ENCODE measurements at places on chromosomes 5 and 9.

DNA sequence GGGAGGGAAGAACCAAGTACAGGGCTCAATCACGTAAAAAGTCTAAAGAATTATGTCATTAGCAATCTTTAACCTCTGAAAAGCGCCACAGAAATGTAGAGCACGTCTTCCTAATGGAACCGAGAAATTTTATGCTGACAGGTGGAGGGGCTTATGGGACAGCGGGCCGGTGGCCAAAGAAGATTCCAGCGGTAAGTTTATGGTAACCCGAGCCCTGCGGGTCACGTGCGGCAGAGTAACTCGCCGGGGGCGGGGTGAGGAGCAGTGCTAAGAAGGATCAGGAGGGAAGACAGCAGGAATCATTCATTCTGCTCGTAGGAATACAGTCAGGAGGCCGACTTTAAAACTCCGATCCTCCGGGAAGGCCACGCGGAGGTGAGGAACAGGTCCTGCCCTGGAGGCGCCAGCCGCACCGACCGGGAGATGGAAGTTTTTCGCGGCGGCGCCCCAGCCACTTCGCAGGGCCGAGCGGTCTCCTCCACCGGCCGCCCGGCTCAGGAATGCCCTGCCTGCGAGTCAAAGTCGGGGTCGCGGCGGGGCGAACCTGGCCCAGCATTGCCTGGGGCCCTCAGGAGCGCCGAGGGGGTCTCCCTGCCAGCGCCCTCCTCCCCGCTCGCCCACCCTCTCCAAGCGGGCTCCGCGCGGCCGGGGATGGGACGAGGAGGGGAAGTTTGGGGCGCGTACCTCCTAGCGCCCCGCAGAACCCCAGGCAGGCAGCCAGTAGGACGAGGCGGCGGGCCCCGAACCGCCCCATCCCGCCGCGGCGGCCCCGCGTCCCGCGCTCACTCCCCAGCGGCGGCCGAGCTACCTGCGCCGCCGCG is 101.8 kb downstream of the ESM1 start:
- no peak for DNase-seq

GRCh38 chr5:140840978-140841962 is at the start of gene PCDHA8:
Gene PCDHA8 (plus strand): TSS chr5:140841187. CDS start chr5:140841322, 135 bp downstream.
- DNase-seq, result peak; percentile 46

DNA sequence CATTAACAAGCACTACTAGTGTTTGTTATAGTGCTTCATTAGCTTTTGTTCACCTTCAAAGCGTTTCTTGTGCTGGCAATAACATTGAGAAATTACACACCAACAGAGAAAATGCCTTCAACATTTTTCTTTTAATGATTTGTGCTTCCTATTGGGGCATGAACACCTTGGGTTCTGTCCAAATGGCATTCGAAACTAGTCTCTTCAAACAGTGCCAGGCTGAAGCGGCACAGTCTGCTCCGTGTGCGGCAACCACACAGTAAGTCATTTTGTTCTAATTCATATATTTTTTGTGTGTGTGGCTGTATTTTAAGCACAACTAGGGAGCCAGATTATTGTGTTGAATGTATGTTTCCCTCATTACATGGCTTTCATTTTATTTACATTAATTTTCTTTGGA is 414.7 kb upstream of the SGCD start:
- no peak for DNase-seq

DNA sequence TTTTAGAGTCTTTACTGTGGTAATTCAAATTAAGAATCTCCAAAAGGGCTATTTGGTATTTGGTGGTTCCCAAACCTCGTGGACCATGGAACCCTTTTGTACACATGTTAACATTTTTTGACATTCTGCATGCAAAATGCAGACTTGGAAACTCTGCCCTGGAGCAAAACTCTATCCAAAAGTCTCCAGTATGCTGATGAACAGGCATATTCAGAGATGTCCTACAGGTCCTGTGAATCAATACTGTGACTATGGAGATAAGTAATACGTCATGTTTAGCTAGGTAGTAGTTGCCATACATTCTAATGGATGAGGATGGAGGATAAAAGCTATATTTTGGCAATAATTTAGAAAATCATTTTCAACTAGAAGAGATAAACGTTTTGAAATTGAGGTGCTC is 218.1 kb downstream of the SMARCA2 start:
- DNase-seq, result no peak

- DNase-seq, result no peak
Observed at GRCh38 chr5:55427157-55427556, 107.6 kb downstream of the PLPP1 start.

DNA sequence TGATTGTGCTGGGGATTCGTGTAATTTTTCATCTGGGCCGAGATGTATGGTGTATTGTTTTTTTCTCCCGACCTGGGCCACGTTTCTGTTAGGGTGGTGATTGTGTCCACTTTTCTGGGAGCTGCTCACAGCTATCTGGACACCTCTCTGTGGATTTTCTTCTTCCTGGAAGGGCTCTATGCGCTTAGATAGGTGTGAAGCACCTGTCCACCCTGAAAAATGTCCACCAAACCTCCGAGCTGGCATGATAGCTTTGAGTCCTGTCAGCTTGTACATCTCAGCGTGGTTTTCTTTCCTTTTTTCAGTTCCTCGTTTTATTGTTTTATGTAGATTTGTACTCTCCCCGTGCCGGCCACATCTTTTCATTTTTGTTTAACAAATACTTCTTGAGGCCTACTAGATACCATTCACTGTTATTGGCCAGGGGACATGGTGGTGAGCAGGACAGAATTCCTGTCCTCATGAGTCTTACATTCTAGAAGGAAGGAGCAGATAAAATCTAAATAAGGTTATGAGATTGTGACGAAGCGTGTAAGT is 1.1 kb downstream of the UGCG start:
- DNase-seq, result no peak

- no peak for DNase-seq
Observed at GRCh38 chr5:35879649-35880048, 23.0 kb downstream of the IL7R start.

GRCh38 chr5:74889523-74890105 is 23.4 kb upstream of the FAM169A start:
- DNase-seq, result no peak

GRCh38 chr9:90975781-90976538 is 174.3 kb downstream of the SYK start:
- DNase-seq, result no peak

DNA sequence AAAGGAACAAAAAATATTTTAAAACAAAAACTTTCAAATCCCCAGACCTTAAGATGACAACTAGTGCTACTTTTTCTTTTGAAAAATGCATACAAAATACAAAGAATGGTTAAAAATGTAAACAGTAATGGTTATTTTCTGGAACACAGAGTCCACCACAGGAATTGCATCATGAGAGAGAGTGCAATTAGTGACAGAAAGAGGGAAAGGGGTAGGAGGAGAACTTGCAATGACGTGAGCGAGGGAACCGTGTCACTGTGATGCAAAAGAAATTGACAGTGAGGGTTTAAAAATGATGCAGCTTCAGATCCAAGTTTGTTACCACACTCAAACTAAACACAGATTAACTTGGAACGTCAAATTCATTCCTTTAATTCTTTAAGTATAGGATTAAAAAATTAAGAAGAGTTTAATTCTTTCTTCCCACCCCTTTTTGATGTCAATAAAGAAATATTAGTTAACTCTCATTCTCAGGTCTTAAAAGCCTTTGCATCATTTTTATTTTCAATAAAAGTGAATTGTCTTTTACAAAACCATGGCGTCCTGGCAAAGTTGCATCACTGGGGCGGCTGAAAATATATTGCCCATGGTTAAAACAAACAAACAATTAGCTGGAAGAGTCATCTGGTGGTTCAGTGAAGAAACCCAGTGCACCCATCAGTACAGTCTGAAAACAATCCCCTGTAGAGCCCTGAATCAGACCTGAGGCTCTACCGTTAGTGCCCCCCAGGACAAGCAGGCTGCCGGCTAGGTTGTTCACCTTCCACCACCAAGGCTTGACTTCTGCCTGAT is 39.5 kb downstream of the MACROH2A1 start:
- DNase-seq, result no peak

DNA sequence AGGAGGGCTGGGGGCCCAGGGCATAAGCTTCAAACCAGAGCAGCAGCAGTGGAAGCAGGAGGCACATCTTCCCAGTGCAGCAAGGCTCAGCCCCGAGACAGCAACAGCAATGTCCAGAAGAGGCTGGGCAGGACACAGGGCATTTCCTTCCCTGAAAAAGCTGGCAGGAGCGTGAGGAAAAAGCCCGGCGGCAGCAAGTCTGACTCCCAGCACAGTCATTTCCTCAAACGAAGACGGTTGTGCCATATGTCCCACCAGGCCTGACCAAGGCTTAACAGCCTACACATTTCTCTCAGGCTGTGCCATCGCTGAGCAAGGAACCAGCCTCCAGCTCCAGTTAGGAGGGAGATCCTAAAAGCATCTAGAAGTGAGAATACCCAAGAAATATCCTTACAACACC is 74.5 kb downstream of the APTX start:
- DNase-seq, result no peak

GRCh38 chr5:7779019-7780005 is 71.6 kb downstream of the CFAP90 start:
- DNase-seq, result no peak

DNA sequence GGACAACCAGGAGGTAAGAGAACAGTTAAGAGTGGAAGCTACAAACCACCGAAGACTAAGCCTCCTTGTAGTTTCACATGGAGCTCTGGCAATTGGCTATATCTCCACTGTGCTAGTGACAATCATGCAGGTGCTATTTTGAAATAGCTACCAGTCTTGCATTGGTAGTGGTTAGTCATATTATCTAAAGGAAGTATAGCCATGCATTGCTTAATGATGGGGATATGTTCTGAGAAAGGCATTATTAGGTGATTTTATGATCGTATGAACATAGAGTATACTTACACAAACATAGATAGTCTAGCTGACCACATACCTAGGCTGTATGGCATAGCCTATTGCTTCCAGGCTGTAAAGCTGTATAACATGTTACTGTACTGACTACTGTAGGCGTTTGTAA is 28.4 kb downstream of the HSDL2 start:
- DNase-seq, result no peak

DNA sequence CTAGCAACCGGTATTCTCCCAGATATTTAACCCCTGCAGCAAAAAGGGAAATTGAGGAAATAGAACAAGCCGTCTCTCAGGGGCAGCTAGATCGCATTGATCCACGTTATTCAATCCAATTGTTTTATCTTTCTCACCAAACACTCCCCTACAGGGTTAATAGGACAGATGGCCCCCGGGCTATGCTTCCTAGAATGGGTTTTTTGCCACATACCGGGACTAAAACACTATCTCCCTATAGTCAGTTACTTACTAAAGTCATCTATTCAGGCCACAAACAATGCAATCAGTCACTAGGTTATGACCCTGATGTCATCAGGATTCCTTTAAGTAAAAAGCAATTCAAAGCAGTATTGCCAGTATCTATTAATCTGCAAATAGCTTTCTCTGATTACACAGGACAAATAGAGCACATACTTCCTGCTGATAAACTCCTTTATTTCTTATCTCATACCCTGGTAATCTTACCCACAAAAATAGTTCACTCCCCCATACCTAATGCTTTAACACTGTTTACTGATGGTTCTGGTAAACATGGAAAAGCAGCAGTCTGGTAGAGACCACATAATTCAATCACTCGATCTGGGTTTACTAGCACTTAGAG is 159.0 kb downstream of the CPLANE1 start:
- no peak for DNase-seq

- DNase-seq, result no peak
Observed at GRCh38 chr9:96487949-96488348, 38.0 kb downstream of the HABP4 start.

- DNase-seq, result no peak
Observed at GRCh38 chr9:96721731-96722429, 56.0 kb downstream of the ZNF510 start.

DNA sequence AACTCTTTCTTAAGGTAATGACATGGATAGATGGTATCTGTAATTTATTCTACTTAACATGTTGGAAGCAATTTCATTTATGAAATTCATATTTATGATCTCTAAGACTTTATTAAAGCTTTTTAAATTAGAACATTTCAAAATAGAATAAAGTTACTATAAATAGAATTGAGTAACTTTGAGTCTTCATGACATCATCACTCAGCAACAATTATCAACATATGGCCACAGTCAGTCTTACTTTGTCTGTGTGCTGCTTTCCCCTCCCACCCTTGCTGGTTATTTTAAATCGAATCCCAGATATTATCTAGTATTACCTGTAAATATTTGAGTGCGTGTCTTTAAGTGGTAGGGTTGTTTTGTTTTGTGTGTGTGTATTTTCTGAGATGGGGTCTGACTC is 65.2 kb downstream of the IPO11 start:
- no peak for DNase-seq

- DNase-seq, result no peak
Observed at GRCh38 chr5:111447822-111448221, 64.5 kb downstream of the STARD4 start.

- no peak for DNase-seq
Observed at GRCh38 chr5:142981886-142982820, 212.0 kb downstream of the ARHGAP26 start.

DNA sequence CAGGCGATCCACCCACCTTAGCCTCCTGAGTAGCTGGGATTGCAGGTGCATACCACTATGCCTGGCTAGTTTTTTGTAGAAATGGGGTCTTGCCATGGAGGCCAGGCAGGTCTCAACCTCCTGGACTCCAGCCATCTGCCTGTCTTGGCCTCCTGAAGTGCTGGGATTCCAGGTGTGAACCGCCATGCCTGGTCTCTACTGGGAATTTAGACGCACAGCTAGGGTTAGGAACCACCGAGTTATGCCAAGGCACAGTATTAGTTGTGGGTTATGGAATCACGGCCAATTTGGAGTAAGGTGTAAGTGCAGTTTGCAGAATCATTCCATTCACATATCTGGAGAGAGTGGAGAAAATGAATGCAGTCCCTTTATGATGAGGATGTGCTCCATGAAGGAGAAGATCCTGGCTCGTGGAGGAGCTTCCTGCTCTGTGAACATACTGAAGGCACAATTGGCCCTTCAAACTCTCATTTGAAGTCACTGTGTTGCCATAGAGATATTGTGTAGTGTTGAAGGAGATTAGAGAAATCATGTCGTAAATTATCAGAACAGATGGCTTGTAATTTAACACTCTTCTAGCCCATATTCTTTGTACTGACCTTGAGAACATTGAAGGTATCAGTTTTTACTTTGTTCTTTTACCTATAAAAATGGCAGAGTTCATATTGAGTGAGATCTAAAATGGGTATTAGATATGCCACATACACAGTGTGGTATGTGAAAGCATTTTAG is 18.8 kb downstream of the TRIO start:
- DNase-seq, result no peak
